ENCODE measurements at places on chromosomes 12 and 14.

DNA sequence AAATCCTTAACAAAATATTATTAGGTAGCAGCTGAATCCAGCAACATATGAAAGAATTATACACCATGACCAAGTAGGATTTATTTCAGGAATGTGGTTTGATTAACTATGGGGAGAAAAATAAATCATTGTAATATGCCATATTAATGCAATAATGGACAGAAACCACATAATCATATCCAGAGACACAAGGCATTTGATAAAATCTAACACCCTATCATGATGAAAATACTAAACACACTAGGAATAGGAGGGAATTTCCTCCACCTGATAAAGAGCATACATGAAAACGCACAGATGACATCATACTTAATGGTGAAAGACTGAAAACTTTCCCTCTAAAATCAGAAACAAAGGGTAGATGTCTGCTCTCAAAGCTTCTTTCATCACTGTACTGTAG, 238.9 kb downstream of the PHLDA1 start:
- DNase-seq: no peak

DNA sequence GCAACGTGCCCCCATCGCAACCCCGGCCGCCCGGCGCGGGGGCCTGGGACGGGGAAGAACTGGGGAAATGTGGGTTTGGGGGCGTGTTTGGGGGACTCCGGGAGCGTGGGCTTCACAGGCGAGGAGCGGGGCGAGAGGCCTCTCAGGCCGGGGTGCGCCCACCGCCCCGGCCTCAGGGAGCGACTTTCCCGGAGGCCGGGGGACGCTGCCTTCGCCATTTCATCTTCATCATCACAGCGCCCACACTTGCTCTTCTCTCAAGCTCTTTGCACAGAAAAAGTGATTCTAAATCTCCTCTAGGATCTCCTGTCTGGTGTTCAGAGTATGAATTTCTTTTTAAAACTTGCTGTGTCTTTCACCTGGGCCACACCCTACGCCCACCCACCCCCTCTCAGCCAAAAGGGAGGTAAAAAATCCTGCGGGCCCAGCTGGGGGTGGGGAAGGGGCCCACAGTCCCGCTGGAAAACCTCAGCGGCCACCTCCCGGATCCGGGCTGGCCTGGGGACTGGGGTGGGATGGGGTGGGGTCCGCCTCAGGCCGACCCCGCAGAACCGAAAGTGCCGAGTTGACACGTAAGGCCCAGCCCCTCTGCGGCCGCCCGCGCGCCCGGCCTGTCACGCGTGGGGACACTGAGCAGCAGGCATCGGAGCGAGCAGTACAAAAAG, 7.4 kb downstream of the CDKN1B start:
- no peak for DNase-seq

DNA sequence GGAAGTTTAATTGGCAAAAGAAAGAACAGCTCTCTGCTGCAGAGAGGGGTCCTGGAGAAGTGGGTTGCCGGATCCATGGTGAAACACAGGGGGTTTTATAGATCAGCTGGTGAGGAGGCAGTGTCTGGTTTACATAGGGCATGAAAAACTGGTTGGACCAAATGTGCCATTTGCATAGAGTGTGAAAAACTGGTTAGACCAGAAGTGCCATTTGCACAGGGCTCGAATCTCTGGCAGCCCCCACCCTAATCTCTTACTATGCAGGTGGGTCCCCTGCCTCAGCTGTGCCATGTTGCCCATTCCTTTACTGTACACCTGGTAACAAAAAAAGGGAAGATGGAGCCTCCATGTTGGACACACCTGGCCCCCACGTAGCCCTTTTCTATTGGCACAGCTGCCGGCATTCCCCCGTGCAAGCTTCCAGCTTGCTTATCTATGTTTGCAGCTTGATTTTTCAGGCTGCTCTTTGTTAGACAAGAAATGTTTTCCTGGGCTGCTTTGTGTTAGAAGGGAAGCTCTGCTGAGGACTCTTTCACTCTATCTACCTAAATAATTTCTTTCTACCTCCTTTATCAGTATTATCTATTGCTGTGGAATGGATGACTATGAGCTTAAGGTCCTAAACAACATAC, 61.1 kb upstream of the TMEM132D start:
- DNase-seq: no peak

DNA sequence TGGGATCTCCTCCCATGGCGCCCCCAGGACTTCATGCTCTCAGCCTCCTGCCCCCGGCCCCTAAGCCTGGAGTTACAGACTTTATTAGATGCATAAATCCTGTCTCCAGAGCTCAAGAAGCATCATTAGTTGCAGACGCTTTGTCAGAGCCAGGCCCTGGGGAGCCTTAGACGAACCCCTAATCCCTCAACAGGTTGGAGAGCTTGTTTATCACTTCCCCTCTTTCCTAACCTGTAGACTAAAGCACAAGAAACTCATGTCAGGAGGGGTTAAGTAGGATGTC, 260 bp upstream of the NPFF start:
- no peak for DNase-seq

DNA sequence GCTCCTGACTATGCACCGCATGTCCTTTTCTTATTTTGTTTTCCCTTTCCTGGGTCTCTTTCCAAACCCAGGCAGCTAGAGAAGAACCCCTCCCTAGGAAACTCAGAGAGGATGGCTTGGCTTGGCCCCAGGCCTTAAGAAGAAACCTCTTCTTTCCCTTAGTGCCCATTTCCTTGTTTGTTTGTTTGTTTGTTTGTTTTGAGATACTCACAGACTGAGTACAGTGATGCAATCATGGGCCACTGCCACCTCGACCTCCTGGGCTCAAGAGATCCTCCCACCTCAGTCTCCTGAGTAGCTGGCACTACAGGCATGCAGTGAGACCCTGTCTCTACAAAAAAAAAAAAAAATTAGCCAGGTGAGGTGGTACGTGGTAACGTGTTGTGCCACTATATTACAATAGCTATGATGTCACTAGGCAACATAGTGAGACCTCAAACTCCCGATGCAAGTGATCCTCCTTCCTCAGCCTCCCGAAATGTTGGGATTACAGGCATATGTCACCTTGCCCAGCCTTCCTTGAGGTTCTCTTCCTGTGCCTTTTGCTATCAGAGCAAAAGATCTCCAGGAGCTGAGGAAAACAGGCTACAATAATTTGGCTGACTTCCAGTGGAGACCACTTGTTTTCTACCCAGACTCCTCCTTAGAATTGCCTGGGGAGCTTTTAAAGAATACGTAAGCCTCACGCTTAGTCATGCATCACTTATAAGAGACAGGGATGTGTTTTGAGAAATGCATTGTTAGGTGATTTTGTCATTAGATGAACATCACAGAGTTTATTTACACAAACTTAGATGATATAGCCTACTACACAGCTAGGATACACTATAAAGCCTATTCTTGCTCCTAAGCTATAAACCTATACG, 34.5 kb upstream of the LGALS3 start:
- DNase-seq: no peak
